ENCODE measurements at places on chromosomes 4 and X. TPM values are rescaled to one million over a fixed set of nuclear protein-coding genes. Genes with fewer than 3 reads are reported as not detected.

HERC3 gene
- 12.3 TPM for total RNA-seq

SOD3 gene
- 2.9 TPM for total RNA-seq

BEX2 gene
- 0.48 TPM for total RNA-seq

CITED1 gene
- not detected for total RNA-seq

- DNase-seq: no peak
These were observed 116.1 kb downstream of the PDLIM5 start for GRCh38 chr4:94567811-94568210.

DNA sequence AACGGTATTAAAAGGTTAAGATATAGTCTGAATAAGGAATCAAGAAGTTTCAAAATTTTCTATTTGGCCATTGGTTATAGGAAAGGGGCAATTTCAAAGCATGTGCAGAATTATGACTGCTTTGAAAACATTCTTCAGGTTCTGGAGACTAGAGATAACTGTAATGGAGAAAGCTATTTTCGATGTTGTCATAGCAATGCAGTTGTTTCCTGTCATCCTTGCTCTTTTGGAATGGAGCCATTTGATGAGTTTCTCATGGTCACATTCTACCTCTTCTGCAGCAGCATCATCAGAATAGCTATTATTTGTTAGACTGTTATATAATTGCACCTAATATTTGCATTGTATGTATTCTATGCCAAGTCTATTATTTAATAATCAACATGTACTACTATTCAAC is 368.2 kb upstream of the NR3C2 start:
- no peak for DNase-seq

ART3 gene
- not detected for total RNA-seq

GYG2 gene
- total RNA-seq: 16.7 TPM

All from left lobe of liver (tissue), 2 donors.